ENCODE measurements at places on chromosomes 11 and 22.

- no peak for DNase-seq
These were observed 13.2 kb downstream of the SLC25A18 start for GRCh38 chr22:17576470-17576869.

DNA sequence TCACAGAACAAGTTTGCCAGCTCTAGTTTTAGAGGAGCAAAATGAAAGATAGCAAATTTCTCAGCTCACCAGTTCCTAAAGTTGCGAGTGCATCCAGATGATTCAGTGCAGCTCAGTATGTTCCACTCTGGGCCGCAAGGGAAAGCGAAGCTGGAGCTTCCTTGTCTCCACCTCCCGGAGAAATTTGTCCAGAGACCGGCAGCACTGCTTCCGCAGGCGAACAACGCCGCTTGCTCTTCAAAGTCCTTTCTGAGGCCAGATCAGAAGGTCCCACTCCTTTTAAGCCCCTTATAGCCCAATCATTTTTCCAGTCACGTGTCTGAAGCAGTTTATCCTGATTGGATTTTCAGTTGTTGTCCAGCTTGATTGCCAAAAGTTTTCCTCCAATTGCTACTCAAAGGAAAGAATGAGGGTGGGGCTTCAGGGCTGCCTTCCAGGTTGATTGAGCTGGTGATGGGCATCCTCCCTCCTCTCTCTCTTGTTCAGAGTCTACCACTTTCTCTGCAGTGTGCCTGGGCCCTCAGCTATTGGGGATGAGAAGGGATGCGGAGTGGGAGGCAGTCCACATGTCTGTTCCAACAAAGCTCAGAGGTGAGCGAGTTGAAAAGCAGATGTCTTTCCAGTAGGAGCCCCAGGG, at the start of gene ZNF280A:
ZNF280A (minus strand) TSS at position 251 of the 637 bp plus-strand sequence. CDS start 4,640 bp downstream, outside the sequence.
- DNase-seq: no peak

DNA sequence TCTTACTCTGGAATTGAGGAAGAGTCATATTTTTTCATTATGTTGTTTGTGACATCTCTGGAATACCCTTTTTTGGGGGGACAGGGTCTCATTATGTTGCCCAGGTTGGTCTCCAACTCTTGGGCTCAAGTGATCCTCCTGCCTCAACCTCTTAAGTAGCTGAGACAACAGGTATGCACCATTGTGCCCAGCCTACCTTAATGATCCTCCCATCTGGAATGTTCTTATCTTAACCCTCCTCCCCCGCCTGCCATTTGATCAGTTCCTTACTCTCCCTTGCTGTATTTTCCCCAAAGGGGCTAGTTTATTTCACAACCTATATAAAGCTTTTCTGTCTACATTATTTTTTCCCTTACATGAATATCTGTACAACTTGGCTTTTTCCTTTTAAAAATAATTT, 594.7 kb downstream of the METTL15 start:
- DNase-seq: no peak

DNA sequence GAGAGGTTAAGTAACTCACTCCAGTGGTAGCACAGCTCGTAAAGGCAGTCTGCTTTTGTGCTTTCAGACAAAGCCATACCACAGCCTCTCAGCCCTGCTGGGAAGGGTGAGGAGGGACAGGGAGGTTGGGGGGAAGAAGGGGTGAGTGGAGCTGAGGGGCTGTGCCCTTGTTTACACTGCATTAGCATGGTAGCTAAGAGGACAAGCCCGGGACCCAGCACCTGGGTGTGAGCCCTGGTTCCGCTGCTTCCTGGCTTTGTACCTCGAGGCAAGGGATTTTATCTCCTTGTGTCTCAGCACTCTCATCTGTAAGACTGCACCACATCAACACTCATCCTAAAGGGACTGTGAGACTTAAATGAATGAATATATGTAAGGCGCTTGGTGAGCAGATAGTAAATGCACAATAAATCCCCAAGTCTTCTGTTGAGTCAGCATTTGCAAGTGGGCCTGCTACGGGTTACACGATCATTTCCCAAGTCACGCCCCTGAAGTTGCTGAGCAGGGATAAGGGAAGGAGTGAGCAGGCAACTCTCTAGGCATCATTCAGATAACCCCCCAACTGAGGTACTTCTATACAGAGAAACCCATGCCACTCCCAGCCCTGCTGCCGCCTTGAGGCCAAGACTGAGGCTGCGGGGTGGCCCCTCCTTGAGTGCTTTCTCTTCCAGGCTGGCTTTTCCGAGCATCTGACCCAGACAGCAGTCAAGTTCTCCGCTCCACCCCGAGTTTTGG, 7.5 kb downstream of the RASD2 start:
- DNase-seq: no peak

GRCh38 chr11:75279273-75279672, 38.7 kb downstream of the TPBGL start:
- no peak for DNase-seq

All from activated gamma-delta T cell treated with Interleukin-2 at 50 U/mL for 16 hours (primary cell).